ENCODE measurements at places on chromosomes 2 and 18. TPM values are rescaled to one million over a fixed set of nuclear protein-coding genes. Genes with fewer than 3 reads are reported as not detected.
A peak's percentile ranks its signal among the peaks of the same experiment; 100 is the strongest.

DNA sequence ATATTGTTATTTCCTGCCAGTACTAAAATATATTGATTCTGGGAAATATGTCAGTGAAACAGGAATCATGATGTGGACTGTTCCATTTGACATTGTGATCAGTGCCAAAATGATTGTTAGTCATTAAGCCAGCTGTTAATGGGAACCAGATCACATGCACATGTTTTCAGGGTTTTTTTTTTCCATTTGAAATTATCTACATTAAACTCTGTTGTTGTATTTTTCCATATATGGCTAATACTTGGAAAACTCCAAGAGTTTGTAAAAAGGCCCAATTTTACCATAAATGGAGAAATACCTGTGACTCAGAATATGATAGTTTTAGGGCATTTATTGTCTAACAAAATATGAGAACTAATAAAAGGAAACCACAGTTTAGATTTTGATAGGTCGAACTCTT is 13.4 kb downstream of the ITGAV start:
- no peak for DNase-seq

- DNase-seq, result no peak
Measured at GRCh38 chr2:170643346-170643745, 71.8 kb upstream of the SP5 start.

- DNase-seq, result no peak
Measured at GRCh38 chr2:191892391-191892790, 45.5 kb upstream of the CAVIN2 start.

DNA sequence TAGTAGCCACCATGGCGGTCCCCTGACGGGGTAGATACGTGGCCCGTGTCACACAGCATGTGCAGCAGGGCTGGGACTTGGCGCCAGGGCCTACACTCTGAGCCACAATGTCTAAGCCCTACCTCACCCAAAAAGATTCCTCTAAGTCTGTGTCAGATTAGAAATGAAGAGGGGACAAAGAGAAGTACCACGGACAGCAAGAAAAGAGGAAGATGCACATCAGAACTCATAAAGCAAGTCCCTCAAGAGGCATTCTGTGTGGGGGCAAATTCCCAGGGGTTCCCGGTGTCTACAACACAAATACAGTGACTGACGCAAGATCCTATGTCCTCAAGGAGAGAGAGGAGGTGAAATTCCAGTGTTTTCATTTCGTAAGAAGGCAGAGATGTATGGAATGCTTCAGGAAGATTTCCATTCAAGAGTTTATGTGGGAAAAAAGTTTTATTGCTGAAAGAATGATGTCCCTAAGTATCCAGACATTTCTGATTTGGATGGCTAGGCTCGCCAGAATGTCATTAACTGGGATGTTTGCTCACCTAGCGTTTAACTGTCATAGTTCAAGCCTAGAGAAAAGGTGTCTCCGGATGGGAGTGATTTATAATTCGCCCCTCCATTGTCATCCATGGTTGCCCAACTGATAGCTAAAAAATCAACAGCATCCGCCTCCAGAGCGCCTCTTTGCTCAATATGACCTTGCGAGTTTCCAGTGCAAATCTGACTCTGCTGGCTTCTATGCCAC is 75.6 kb upstream of the CHMP1B start:
- DNase-seq, result no peak

DNA sequence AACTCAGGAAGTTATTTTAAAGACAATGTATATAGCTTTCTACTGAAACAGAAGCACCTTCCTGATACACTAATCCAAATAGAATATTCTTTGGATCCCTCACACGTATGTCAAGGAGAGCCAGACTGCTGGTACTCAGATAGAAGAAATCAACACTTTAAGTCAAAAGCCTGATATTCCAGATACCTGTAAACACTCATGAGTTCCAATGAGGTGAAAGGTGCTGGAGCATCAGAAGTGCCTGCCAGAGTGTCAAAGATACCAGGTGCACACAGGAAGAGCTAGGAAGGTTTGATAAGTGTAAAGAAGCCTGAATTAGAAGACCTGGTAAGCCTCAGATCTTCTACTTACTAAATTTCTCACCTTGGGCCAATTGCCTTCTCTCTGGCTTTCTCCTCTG is 226.3 kb upstream of the SP5 start:
- no peak for DNase-seq

GRCh38 chr2:103512442-103512841 is 750.6 kb downstream of the TMEM182 start:
- no peak for DNase-seq

- DNase-seq, result peak; percentile 55
Measured at GRCh38 chr2:72993147-72993932, 76.0 kb downstream of the EMX1 start.

DNA sequence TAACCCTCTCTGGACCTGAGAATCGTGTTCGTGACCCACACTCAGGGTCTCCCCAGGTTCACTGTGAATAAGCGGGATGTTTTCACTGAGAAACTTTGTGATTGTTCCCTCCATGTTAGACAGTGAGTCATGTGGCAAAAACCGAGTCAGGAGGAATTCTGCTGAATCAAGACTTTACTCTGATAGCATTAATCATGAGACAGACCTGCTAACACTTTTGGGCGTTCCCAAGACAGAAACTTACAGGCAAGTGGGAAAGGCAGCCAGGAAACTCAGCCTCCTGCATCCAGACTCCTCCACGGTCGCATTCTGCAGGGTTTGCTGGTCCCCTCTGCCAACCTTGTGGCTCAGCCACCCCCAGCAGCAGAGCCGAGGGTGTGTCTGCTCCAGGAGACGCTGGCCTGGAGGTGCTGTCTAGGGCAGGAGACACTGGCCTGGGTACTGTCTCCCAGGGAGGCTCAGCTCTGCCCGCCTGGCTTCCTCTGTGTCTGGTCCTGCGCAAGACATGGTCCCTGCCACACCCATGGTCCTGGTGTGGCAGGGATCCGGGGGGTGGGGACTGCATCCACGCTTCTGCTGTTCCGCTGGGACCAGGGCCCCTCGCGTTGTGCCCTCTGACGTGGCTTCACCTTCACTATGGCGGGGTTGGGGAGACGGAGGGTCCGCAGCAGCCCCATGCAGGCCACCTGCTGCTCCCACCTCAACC is 177.4 kb downstream of the TWIST2 start:
- DNase-seq, result no peak

- no peak for DNase-seq
Measured at GRCh38 chr2:30626397-30626796, 179.4 kb downstream of the LCLAT1 start.

RUFY4 gene
- 0.21 TPM for total RNA-seq

CIB4 gene
- total RNA-seq, result not detected

- DNase-seq, result no peak
Measured at GRCh38 chr2:32168513-32168912, 2.8 kb downstream of the SLC30A6 start.

GRCh38 chr2:128362176-128362888 is 43.7 kb upstream of the HS6ST1 start:
- DNase-seq, result no peak

DNA sequence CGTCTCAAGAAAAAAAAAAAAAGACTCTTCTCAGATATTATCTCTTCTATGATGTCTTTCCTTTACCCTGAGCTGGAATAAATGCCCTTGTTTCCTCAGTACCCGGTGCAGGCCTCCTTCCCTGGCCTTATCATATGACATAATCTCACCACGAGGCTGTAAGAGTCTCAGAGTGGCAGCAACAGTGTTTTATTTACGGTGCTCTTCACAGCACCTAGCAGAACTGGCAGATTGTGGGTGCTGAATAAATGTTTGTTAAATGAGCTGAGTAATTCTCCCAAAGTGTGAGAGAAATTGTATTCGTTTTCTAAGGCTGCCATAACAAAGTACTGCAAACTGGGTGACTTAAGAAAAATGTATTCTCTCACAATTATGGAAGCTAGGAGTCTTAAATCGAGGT is 82.8 kb upstream of the CD28 start:
- no peak for DNase-seq

GRCh38 chr2:27205206-27205605 is 6.6 kb upstream of the ATRAID start:
- no peak for DNase-seq

FNDC4 gene
- 7.2 TPM for total RNA-seq

- no peak for DNase-seq
Measured at GRCh38 chr2:31945572-31945935, 65.3 kb downstream of the MEMO1 start.

DNA sequence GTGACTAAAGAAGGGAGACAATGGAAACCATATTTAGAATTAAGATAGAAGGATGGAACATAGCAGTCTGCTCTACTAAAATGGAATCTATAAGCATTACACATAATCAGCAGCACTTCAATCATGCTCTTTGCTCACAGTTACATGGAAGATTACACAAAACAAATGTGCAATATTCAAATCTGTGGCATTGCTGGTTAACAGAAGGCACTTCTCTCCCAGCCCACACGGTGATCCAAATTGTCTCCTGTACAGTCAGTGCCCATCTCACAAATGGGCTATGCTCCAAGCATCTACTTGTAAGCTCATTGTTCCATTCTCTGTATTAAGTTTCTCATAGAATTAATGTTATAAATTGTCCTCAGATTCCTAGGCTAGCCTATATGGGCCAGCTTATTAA is 716.6 kb downstream of the NRXN1 start:
- no peak for DNase-seq

ASB18 gene
- not detected for total RNA-seq

REG1B gene
- not detected for total RNA-seq

DNA sequence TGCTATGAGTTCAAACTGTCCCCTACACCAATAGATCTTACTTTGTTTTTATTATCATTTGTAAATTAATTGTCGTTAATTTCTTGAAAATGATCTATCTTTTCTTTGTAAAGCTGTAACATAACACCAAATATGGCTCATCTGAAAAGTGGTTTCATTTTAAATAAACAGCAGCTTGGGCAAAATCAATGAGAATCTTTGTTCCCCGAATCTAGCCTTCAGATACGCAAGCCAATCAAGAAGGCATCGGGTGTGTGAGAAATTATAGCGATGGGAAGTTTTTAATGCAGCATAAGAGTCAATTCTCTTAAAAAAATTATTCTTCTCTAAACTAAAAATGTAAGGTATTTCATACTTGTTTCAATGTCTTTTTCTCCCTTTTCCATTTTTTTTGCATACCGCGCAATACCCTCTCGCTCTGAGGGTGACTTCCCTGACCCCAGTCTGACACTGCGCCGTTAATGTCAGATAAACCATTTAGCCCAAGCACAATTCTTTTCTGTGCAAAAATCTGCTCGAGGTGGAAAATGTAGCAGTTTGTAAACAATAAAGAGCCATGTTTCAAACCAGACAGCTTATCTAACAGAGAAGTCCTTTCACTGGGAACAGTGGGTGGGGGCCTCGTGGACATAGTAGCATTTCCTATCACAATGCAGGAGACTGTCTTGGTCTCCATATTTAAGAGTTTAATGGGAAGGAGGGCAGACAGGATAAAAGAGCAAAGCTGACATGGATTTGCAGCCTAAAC is 129.4 kb downstream of the TCF4 start:
- no peak for DNase-seq

DSC2 gene
- total RNA-seq, result 42.4 TPM

DNA sequence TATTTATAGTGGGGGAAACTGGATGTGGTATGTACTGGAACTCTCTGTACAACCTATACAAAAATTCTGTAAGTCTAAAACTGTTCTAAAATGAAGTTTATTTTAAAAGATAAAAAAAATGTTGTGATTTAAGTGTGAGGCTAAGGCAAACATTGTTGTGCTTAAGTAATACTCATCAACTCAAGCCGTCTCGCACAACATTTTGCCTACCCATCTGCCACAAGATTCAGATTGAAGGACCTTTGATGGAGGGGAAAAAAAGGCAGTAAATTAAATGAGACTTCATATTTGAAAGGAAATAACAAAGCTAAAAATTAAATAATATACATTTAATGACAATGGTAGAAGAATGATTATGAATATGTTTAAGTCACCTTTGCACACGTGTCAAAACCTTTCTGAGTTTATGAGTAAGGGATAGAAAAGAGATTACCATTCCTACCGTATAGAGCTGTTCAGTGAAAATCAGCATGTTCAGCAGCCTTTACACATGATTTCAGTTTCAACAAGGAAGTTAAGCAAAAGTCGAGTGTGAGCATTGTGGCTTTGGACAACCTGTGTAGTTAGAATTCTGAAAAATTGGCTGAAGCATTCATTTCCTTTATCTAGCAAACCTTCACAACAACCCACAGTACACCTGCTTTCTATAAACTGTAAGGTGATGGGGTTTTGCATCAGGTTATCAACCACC is 499.3 kb downstream of the IRS1 start:
- DNase-seq, result no peak

- DNase-seq, result no peak
Measured at GRCh38 chr18:27865431-27865830, 311.5 kb downstream of the CDH2 start.

FLACC1 gene
- 1.4 TPM for total RNA-seq

LMAN2L gene
- 32.6 TPM for total RNA-seq

ADI1 gene
- 32.6 TPM for total RNA-seq

CPO gene
- 0.40 TPM for total RNA-seq

KCNK3 gene
- not detected for total RNA-seq

DNA sequence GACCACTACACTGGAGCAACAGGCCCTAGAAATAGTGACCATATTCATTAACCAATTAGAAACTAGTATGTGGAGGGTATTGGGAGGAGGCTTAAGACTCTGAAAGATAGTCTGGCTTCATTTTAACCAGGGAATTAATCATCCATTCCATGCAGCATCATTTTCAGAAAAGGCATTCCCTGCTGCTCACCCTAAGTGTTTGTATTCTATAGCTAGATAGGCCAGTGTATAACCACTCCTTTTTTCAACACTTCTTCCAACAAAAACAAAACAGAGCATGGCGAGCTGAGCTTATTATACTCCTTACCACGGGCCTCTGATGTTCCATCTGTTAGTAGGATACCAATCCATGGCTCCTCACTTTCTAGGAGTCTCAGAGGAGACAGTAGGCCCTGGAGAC is 112.0 kb upstream of the PKDCC start:
- no peak for DNase-seq

CHMP3 gene
- total RNA-seq, result 127 TPM

GRCh38 chr2:19349911-19350677 is 8.3 kb downstream of the OSR1 start:
- peak; percentile 82 for DNase-seq

- no peak for DNase-seq
Measured at GRCh38 chr2:59032499-59032898, 791.4 kb upstream of the FANCL start.

FAM124B gene
- total RNA-seq, result not detected

DNA sequence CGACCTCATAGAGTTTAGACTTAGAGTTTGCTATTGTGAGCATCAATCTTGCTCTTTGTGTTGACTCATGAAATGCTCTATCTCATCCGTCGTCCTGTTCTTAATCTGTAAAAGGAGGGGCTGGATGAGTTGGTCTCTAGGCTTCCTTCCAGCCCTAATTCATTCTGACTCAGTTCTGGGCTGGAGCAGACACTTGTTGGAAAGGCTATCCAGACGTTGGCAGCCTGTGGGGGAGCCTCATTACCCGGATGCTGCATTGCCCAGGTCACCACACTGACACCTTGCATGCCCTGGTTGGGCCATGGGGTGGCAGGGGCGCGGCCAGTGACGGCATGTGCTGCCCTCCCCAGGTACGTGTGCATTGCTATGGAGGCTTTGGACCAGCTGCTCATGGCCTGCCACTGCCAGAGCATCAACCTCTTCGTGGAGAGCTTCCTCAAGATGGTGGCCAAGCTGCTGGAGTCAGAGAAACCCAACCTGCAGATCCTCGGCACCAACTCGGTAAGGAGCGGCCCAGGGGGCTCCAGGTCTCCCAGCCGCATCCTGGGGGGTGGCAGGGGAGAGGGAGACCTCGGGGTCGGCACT is 61.5 kb downstream of the EFR3B start:
- DNase-seq, result no peak

Measured in Calu3 (cell line).